MG63 (cell line): ENCODE measurements at places on chromosomes 12 and 14. TPM values are rescaled to one million over a fixed set of nuclear protein-coding genes. Genes with fewer than 3 reads are reported as not detected.
A peak's percentile ranks its signal among the peaks of the same experiment; 100 is the strongest.

GRCh38 chr12:67256649-67257048, 12.5 kb upstream of the CAND1 start:
- DNase-seq, result no peak

DNA sequence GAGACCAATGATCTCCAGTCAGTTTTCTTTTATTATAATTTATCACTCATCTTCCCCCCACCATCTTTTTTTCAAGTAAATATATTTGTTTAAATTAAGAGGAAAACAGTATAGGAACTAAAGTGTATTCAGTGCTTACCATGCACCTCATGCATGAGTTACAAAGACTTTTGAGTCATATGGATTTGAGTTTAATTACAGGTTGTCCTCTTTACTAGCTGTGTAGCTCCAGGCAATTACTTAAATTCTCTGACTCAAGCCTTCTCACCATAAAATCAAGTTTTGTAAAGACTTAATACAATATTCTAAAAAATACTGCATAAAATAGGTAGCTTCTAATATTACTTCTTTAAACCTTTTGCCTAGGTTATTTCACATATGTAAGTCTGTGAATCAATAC, 251.3 kb downstream of the SLC16A7 start:
- DNase-seq, result no peak

GRCh38 chr12:47152095-47152494, 72.3 kb upstream of the AMIGO2 start:
- no peak for DNase-seq

DNA sequence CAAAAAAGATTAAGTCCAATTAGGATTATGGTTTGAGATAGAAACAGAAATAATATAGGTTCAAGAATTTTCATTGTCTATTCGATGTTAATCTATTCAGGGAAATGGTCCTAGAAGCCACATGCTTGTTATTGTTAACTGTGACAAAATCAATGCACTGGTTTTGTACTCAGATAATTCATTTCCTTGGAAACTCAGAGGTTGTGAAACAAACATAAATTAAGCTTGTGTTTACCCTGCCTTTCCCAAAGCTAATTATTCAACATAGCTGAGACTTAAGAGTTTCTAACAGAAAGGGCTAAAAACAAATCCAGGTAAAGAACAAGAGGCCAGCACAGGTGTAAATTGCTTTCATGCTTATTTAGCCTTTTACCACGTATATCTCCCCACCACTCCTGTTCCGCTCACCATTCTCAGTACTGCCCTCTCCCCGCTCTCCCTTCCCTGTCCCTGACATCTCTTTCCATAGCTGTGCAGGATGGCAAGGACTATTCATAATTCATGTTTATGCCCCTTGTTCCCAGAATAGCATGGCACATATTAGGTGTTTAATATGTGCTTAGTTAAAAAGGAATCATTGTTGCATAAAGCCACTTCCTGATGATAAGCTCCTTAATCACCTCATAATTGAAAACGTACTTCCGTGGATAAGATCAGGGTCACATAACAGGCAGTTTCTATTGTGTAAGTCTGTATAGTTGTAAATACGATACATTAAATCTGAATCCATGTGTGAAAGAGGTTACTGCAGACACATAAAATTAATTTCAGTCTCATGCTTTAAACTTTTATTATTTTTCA, 131.8 kb upstream of the USP15 start:
- no peak for DNase-seq

GRCh38 chr14:73383356-73383755, 75.0 kb downstream of the NUMB start:
- DNase-seq, result no peak

DNA sequence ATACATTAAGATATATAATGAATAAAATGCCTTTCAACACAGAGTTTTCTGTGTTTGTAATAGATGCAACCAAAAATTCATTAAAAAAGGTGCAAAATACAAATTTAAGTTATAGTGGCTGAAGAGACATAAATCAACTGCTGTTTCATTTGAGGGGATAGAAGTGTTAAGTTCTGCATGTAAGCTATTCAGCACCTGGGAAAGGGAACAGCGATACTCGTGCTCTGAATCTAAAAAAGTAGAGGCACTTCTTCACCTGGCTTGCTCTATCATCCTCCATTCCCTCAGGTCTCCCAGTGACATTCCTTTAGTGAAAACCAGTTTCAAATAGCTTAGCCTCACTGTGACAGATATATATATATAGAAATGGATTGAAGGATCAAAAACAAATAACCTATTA, 222.6 kb downstream of the ACSS3 start:
- no peak for DNase-seq

GRCh38 chr14:78767436-78767835, 597.3 kb downstream of the NRXN3 start:
- DNase-seq, result no peak

GRCh38 chr12:103350116-103350515, 145.7 kb downstream of the C12orf42 start:
- no peak for DNase-seq

- DNase-seq, result no peak
These were observed 53.7 kb downstream of the SOX5 start for GRCh38 chr12:23895792-23896218.

DNA sequence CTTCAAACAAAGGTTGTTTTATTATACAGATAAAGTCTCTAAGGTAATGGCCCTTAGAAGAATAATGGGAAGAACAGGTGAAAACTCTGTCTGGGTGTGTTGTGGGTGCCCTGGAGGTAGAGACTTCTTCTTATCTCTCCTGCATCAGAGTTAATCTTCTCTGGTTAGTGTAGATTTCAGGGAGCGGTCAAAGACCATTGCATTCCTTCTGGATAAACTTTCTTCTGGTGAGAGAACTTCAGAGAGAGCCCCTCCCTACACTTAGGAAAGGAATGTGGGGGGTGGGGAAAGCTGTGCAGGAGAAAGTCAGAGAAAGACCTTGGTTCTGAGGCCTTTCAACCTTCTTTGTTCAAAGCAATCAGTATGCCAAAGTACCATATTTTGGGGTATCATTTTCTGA, 658.5 kb downstream of the DIO2 start:
- no peak for DNase-seq

DNA sequence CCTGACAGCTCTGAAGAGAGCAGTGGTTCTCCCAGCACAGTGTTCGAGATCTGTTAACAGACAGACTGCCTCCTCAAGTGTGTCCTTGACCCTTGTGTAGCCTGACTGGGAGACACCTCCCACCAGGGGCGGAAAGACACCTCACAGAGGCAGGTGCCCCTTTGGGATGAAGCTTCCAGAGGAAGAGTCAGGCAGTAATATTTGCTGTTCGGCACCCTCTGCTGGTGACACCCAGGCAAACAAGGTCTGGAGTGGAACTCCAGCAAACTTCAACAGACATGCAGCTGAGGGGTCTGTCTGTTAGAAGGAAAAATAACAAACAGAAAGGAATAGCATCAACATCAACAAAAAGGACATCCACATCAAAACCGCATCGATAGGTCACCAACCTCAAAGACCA, 21.6 kb upstream of the ABCC9 start:
- DNase-seq, result no peak

- DNase-seq, result no peak
These were observed 193.6 kb upstream of the NUDT4 start for GRCh38 chr12:93183940-93184671.

DNA sequence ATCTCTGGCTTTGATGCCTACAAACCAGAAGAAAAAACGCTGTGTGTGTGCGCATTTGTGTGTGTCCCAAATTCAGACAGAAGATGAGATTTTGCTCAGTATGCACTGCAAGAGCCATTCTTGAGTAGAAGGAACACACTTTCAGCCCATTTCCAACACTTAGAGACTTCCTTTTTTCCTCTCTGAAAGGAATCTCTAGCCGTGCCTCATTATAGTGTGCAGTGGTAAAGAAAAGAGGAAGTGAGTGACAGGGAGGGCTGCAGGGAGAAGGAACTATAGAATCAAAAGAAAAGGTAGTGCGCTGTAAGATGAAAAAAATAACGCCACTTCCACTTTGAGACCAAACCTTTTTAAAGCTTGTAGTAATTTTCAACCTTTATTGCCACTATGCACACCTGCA, 1400.9 kb upstream of the FLRT2 start:
- DNase-seq, result no peak

- no peak for DNase-seq
These were observed 25.1 kb downstream of the RBMS2 start for GRCh38 chr12:56546680-56547079.

GRCh38 chr14:36173161-36173560, 3.4 kb downstream of the PTCSC3 start:
- no peak for DNase-seq

- DNase-seq, result no peak
These were observed 4.9 kb downstream of the CDC42BPB start for GRCh38 chr14:103052407-103052806.

DNA sequence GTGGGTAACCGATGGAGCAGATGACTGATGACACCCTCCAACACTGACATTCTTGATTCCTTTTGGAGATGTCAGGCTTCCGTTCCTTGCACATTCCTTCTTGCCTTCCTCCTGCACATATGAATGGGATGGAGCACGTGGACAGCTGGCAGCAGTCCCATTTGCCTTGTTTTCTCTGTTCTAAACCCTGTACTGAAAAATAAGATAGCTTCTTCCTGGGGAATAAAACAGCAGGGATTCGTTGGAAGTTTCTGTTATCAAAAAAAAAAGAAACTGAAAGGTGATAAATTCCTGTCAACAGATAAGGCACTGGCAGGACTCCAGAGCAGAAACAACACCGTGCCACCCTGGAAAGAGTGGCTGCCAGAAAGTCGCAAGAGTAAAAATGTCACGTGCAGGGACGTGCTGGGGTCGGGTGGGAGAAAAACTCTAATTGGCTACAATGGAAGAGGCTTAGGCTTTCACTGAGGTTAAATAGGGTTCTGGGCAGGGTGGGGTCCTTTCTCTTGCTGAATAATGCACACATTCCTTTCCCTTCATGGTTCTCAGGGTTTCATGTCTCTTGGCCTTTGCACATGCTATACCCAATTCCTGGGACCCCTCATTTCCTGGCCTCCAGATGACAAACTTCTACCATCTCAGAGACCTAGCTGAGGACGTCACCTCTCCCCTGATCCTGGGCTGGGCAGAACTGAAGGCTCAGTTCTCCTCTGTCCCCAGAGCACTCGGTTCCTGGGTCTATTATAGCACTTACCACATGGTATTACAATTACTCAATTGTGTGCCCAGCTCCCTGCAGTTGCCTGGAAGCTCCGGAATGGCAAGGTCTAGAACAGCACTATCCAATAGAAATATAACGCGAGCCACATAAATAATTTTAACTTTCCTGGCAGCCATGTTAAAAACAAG, 7.0 kb upstream of the NUAK1 start:
- DNase-seq, result no peak

GRCh38 chr14:35121026-35121886, 534 bp downstream of the PPP2R3C start:
- peak; percentile 15 for DNase-seq

- no peak for DNase-seq
These were observed 213.2 kb upstream of the PRICKLE1 start for GRCh38 chr12:42802785-42803189.

GRCh38 chr12:12206776-12207388, 60.0 kb downstream of the LRP6 start:
- DNase-seq, result no peak

DNA sequence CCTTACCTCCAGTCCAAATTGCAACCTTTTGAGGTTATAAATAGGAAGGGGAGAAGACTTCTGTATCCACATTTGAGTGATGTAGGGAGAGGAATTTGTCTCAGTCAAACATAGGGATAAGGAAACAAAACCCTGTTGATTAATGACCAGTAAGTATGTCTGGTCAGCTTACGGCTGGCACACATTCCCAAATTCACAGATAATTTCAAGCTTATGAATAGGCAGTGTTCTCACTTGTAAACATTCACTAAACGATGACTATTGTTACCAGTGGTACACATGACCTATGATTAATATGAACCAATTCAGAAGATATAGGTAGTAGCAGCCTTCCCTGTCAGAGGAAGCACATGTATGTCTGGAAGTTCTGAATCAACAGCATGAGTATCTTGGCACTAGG, 33.0 kb upstream of the SLC5A8 start:
- no peak for DNase-seq

DNA sequence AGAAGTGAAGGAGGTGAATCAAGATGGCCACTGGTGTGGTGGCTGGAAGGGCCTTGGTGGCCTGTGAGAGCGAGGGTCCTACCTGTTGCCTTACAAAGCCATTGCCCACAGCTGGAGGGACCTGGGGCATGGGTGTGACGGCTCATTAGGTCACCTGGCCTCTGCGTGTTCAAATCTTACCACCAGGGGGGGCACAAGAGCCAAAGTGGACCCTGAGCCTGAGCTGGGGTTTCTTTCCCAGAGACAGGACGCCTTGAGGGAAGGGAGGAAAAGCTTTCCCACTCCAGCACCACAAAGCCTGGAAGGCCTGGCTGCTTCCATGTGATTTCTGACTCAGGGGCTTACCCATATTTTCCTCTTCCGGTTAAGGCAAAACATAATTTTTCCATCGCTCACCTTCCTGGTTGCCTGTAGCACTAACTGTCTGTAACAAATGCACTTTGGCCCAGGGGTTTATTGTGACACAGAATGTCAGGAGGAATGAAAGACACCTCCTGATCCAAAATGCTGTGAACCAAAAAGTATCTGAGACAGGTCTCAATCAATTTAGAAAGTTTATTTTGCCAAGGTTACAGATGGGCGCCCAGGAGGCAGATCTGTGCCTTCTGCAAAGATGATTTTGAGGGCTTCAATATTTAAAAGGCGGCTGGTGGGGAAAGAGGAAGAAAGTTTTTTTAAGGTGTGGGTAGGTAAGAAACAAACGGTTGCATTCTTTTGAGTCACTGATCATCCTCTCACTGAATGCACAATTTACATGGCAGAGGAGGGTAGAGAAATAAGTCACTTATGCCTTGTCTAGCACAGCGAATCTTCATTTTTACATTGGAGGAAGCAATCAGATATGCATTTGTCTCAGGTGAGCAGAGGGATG, 4.3 kb upstream of the CD9 start:
- peak; percentile 85 for DNase-seq

DNA sequence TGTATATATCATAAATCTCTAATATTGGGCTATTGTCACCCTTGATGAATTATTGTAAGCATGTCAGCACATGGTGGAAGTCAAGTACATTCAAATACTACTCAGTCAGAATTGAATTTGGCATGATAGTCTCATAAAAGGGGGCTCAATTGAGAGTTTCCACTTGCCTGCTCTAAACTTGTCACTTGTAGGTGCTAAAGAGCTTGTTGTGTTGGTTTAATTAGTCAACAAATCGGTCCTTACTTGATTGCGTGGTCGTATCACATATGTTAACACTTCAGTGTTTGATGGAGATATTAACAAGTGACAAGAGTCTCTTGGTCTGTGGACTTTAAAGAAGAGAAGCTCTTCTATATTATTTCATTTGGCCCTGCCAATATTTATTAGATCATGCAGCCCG, 81.1 kb downstream of the NKX2-1 start:
- DNase-seq, result no peak

- no peak for DNase-seq
These were observed 257.8 kb upstream of the BTG1 start for GRCh38 chr12:92403210-92404175.

NKX2-1 gene
- not detected in 2 replicates for total RNA-seq

TBX5 gene
- not detected in 2 replicates for total RNA-seq

PZP gene
- not detected in 2 replicates for total RNA-seq

IL22 gene
- total RNA-seq, result not detected in 2 replicates

MYF6 gene
- 0.07 TPM in 1 of 2 replicates, not detected in the other for total RNA-seq

METTL25 gene
- total RNA-seq, result 3.1 and 4.0 TPM in 2 replicates

OR6C75 gene
- not detected in 2 replicates for total RNA-seq

RPS29 gene
- 1,690 and 2,087 TPM in 2 replicates for total RNA-seq

ACADS gene
- total RNA-seq, result 6.4 and 7.5 TPM in 2 replicates

IL26 gene
- total RNA-seq, result 0.64 and 1.6 TPM in 2 replicates

VRTN gene
- not detected in 2 replicates for total RNA-seq

BLTP3B gene
- total RNA-seq, result 20.3 and 26.4 TPM in 2 replicates

NPFF gene
- not detected in 2 replicates for total RNA-seq
